Stimulated activated naive CD4-positive, alpha-beta T cell treated with Interleukin-2 at 50 U/mL for 16 hours (primary cell): ENCODE measurements at places on chromosomes 1 and 21.

DNA sequence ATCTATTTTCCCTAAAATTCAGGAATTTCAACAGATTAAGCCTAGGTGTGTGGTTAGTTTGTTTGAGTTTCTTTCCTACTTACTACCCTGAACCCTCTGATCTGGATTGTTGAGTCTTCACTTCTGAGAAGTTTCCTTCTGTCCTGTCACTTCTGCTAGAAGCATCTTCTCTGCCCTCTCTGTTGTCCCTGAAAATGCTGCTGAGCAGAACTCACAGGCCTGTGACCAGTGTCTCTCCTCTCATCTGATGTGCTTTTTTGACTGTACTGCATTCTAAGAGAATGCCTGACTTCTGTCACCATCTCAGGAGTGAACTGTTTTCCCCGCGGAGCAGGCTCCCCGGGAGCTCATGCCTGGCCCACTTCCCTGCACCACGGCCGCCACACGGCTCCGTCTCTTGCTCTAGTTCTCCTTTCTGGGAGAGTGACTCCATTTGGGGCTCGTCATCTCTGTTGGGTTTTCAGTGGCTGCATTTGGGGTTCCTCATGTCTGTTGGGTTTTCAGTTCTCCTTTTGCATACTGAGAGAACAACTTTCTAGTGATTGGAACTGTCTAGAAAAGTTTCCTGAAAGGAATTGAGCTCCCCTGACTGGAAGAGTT lies 77.9 kb downstream of the POFUT2 start:
- no peak for DNase-seq

GRCh38 chr1:221776495-221777301 lies 34.8 kb upstream of the DUSP10 start:
- DNase-seq = no peak

GRCh38 chr1:16006010-16006409 lies 2.0 kb downstream of the SRARP start:
- DNase-seq = no peak

GRCh38 chr1:200654660-200655059 lies 15.0 kb downstream of the DDX59 start:
- DNase-seq = no peak

DNA sequence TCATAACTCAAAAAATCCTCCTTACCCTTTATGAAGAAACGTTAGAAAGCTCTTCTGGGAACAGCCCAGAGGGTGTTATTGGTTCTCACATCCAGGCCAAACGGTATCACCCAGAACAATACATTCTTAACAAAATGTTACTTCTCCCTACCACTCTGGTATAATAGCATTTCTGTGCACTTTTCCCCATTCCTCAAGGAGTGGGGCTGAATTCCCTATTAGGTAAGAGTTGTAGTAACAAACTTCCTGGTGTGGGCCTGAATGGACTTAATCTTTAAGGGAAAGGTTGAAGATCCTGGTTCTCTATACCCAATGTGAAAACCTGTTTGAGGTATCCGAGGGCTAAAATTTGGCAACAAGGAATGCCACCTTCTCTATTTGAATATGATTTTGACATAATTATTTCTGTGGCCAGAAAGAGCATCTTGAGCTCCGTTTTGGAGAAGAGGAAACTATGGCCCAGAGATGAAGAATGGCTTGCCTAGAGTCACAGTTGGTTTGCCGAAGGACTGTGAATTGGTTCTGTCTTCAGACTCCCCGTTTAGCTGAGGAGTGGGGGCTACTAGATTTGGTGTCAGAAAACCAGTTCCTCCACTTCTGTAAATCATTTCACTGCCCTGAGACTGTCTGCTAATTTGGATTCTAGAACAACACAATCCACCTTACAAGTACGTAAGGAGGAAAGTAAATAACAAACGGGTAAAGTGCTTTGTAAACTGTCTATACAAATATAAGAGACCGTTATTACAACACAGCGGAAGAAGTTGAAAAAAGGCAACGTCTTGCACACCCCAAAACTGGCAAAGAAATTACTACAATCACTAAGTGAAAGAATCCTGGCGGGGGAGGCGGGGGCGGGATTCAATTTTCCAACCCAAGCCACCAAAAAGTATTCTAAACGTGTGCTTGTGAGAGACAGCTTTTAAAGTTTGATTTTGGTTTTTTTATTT lies 2.3 kb downstream of the ANP32E start:
- DNase-seq = peak; percentile 61

DNA sequence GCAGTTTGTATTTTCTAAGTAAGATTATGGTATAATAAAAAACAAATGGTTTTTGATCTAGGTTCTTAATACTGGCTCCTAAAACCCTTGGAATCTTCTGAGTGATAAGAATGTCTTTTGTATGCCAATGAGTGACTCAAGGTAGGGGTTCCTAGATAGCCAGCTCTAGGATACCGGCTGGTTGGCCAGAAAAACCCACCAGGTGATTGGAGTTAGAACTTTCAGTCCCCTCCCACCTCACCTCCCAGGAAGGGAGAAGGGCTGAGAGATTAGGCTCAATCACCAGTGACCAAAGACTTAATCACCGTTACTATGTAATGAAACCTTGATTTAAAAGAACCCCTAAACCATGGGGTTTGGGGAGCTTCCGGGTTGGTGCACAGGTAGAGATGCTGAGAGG lies 8.7 kb upstream of the BRDT start:
- no peak for DNase-seq

GRCh38 chr1:1291023-1291528 lies 10.8 kb downstream of the SCNN1D start:
- no peak for DNase-seq

- DNase-seq = no peak
These were observed 175.4 kb downstream of the HS2ST1 start for GRCh38 chr1:87089823-87090222.

DNA sequence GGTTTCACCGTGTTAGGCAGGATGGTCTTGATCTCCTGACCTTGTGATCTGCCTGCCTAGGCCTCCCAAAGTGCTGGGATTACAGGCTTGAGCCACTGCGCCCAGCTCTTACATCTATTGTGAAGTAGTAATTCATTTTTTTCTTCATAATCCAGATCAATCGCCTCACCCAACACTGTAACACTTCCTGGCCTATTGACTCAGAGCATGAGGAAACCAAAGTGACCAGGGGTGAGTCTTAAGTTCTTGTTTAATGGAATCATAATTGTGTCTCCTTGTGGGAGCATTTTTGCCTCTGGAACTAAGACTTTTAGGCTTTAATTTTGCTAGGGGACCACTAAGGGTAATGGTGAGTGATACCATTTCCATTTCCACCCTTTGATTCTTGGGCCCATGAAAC lies 27.4 kb downstream of the TNFSF18 start:
- no peak for DNase-seq

DNA sequence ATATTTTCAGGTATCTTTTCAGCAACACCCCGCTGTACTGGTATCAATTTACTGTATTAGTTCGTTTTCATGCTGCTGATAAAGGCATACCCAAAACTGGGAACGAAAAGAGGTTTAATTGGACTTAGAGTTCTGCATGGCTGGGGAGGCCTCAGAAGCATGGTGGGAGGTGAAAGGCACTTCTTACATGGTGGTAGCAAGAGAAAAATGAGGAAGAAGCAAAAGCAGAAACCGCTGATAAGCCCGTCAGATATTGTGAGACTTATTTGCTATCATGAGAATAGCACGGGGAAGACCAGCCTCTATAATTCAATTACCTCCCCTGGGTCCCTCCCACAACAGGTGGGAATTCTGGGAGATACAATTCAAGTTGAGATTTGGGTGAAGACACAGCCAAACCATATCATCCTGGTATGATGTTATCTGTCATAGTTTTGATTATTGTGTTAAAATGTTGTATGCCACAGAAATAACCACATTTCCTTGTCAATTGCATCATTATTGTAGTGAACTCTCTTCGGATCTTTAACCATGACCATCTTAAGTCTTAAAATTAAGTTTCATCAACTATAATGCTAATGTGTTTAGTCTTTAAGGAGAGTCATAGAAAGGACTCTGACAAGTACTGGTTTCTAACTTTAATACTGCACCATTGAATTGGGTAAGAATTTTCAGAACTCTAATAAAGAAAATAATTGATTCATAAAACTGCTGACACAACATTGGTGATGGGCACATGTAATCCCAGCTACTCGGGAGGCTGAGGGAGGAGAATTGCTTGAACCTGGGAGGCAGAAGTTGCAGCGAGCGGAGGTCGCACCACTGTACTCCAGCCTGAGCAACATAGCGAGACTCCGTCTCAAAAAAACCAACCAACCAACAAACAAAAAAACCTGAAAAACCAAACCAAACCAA lies 58.2 kb downstream of the TBX19 start:
- DNase-seq = no peak
